ENCODE measurements at places on chromosomes 1 and 21.

DNA sequence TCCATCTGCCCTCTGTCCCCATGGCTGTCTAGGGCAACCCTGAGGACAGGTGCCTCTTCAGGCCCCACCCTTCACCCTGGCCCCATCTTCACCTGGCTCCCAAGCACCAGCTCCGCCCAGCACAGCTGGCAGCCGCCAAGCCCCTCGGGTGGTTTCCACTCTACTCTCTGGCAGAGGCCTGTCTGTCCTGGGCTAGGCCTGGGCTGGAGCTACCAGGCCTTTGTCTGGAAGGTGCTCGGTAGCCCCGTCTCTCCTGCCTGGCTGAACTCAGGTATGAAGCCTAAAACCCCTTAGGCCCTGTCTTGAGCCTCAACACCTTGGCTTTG, 17.4 kb downstream of the SDC3 start:
- no peak overlapping the region for H3K27ac ChIP-seq
- H3K4me1 ChIP-seq = no peaks in the 10 kb centered on the region
- H3K36me3 ChIP-seq = no peaks in the 10 kb centered on the region
- H3K27me3 ChIP-seq = no peaks in the 10 kb centered on the region
- no peak for DNase-seq

DNA sequence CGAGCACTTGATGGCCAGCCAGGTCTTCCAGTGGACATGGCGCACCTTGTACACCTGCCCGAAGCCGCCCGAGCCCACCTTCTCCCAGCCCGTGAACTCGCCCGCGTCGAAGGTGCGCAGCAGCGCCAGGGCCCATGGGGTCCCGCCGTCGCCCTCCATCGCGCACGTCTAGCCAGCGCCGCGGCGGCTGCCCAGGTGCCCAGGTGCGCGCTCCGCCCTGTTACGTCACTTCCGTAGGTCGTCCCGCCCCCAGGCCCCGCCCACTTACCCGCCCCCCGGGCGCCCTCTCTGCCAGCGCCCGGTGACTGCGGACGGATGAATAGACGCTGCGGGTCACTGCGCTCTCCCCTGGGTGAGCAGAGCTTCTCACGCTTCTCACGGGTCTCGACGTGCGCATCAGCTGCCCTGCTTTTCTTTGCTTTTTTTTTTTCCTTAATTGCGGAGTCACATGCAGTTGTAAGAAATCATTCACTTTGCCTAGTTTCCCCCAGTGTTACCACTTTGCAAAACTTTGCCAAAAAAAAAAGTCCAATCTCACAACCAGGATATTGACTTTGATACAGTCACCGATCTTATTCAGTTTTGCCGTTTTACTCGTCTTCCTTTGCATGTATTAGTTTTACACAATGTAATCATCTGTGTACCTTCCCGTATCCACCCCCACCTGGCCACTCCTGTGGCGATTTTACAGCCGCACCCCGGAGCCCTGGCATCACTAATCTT, at the start of gene RIPK4:
TSS of gene RIPK4 (minus strand) at position 170 of the 723 bp plus-strand sequence. CDS start at position 159, 11 bp downstream.
- no peaks in the 10 kb centered on the region for H3K36me3 ChIP-seq
- no peaks in the 10 kb centered on the region for H3K27me3 ChIP-seq
- peak within 1 kb of the TSS; percentile 82 for H3K27ac ChIP-seq
- H3K4me1 ChIP-seq = no peaks in the 10 kb centered on the region
- DNase-seq = peak; percentile 85

DNA sequence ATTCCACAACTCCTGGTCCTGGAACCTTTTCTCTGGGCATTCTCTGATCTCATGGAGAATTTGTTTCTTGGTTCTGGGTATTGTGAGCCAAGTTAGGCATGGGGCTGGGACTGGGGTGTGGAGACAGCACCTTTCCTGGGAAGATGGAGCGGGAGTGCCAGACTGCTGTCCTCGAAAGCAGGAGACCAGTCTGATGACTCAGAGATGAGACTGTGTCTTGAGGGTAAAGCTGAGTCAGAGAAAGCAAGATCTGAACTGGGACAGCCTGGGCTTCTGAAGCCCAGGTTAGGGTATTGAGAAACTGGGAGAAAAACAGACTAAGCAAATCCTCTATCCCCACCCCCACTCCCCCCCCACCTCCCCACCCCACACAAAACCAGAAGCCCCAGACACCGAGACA, 2.2 kb upstream of the KANK4 start:
- no peak overlapping the region for H3K27ac ChIP-seq
- no peaks in the 10 kb centered on the region for H3K4me1 ChIP-seq
- H3K36me3 ChIP-seq = no peaks in the 10 kb centered on the region
- no peak overlapping the region for H3K4me3 ChIP-seq
- DNase-seq = peak; percentile 52

DNA sequence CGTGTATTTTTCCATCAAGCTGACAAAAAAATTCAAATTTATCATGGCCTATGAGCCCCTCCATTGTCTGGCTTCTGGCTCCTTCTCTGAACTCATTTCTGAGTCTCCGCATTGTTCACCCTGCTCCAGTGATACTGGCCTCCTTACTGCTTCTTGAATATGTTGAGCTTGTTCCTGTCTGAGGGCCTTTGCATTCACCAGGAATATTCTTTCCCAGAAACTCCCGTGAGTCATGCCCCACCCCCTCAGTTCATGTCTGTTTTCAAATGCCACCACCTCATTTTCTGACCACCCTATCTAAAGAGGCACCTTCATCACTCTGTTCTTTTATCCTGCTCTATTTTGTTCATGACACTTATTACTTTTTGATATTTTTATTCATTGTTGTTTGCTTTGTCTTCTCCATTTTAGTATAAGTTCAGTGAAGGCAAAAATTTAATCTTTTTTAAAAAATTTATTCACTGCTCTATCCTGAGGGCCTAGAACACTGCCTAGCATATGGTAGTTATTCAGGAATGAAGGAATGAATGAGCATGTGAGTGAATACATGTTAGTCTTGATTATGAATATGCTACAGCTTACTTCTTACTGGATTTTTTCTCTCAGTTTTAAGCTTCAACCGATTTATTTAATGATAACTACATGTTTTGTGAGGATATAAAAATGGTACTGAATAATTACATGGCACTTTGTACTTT, 140.4 kb upstream of the C1orf105 start:
- H3K4me3 ChIP-seq = no peak overlapping the region
- H3K4me1 ChIP-seq = peaks cover 6% of the 10 kb centered on the region
- no peaks in the 10 kb centered on the region for H3K36me3 ChIP-seq
- no peak for DNase-seq
- H3K27ac ChIP-seq = no peak overlapping the region
- no peaks in the 10 kb centered on the region for H3K27me3 ChIP-seq
